Stimulated activated effector memory CD8-positive, alpha-beta T cell treated with anti-CD3 and anti-CD28 coated beads, Interleukin-12 subunit alpha, Interleukin-12 subunit beta, amount 100 ng/mL, for 72 hours (primary cell): ENCODE measurements at places on chromosomes 5 and 9.

DNA sequence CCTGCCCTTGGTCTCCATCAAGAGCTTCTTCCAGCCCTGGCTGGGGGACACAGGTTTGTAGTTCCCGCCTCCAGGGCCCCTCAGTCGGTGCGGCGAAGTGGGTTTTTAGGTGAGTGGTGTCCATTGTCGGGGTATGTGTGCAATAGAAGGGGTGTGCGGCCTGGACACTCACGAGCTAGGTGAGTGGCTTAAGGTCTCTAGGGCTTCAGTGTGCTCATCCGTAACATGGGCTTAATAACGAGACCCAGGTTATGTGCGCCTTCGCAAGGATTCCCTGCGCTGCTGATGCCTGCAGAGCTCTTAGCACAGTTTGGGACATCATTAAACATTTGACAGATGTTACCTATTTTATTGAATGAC is 656 bp downstream of the CEP78 start:
- no peak for DNase-seq

GRCh38 chr5:157324237-157324636 is 58.3 kb downstream of the CYFIP2 start:
- no peak for DNase-seq

- no peak for DNase-seq
Measured at GRCh38 chr5:145210020-145210419, 625.1 kb downstream of the PRELID2 start.

DNA sequence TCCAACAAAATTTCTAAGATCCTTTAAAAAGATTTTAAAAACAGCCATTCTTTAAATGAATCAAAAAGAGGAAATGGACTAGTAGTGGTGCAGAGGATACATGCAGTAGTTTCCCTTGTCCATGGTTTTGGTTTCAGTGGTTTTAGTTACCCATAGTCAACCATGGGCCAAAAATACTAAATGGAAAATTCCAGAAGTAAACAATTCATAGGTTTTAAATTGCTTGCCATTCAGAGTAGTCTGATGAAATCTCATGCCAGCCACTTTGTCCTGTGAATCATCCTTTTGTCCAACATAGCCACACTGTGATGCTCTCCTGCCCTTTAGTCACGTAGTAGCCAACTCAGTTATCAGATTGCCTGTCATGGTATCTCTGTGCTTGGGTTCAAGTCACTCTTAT is 286.1 kb downstream of the ANXA1 start:
- DNase-seq = no peak

- DNase-seq = no peak
Measured at GRCh38 chr9:137116728-137117127, 2.2 kb upstream of the DPP7 start.

- DNase-seq = no peak
Measured at GRCh38 chr9:21903380-21903965, 90.7 kb downstream of the CDKN2A start.

GRCh38 chr5:74145951-74146350 is 494.6 kb downstream of the ENC1 start:
- no peak for DNase-seq

- DNase-seq = no peak
Measured at GRCh38 chr5:161058781-161059180, 206.8 kb upstream of the ATP10B start.

DNA sequence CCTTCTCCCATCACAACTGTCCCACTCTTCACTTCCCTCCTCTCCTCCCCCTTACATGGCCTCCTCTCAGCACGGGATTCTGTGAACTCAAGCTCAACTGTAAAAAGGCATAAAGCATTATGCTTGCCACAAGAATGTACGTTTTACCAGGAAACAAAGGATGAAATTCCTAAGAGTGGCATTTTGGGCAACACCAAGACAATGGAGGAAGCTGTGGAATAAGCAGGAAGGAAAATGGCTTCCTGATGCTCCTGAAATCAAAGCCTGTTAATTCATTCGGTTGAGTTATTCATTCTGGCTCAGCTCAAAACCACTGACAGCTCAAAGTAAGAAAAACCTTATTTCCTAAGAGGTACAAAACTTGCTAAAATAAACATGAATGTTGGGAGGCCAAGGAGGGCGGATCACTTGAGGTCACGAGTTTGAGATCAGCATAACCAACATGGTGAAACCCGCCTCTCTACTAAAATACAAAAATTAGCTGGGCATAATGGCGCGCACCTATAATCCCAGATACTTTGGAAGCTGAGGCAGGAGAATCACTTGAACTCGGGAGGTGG is 40.8 kb upstream of the DMRT1 start:
- no peak for DNase-seq

DNA sequence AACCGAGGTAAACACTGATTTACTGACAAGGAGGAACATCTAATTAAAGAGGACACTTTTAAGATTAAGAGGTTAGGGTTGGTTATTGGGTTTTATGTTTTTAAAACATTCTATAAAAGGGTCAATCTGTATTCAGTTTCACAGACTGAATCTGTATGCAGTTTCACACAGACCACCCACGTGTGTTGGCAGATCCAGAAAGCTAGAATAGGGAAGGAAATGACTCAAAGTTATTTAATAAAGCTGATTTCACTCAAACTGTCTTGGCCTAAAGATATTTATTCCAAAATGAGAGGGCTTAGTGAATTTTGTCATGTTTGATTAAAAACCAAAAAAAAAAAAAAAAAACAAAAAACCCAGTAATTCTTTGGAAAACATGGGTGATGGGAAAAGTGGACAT is 140.2 kb downstream of the SLC24A2 start:
- DNase-seq = no peak

DNA sequence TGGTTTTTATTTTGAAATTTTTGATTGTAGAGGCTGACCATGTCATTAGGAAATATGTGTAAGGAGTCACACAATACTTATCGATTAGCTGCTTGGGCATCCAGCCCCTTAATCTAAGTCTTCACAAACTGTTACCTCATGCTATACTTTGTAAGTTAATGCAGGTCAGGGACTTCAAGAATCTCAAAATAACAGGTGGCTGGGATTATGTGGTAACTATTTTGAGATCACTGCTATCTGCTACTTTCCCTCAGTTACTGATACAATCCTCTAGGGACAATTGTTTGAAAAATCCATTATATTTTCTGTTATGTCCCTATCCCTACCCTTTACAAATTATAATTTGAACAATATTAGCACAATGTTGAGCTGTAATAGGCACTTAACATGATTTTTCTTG is 21.7 kb downstream of the FTMT start:
- DNase-seq = no peak

GRCh38 chr5:158305861-158306260 is 446.9 kb upstream of the CLINT1 start:
- DNase-seq = no peak

- DNase-seq = no peak
Measured at GRCh38 chr9:134005381-134005780, 13.3 kb upstream of the VAV2 start.
